ENCODE measurements at places on chromosomes 3 and 15.

DNA sequence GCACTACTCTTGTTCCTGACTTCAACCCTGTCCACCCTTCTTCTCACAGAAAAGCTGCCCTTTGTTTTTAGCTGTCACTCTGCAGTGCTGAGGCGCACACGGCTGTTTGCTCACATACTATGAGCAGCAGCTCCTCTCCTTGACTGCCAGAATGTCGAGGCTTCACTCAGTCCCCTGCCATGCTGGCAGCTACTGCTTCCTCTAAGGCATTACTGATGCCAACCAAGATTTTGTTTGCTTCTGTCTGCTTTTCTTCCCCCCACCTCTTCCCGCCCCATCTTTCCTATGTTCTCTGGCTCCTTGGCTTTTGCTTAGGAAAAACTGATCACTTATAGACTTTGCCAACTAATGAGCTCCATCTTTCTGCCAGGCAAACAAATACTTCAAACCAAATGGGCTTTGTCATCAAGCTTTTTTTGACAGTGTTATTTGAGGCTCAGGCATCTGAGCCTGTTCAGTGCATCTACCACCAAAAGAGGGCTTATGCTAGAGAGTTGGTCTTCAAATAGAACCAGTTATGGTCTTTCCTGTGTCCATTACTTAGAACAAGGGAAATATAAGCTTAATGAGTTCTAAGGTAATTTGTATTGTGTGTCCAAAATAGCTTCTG lies 81.0 kb downstream of the FBXL2 start:
- no peak for DNase-seq

GRCh38 chr3:159499031-159499793 lies 489.4 kb upstream of the IL12A start:
- DNase-seq: no peak

DNA sequence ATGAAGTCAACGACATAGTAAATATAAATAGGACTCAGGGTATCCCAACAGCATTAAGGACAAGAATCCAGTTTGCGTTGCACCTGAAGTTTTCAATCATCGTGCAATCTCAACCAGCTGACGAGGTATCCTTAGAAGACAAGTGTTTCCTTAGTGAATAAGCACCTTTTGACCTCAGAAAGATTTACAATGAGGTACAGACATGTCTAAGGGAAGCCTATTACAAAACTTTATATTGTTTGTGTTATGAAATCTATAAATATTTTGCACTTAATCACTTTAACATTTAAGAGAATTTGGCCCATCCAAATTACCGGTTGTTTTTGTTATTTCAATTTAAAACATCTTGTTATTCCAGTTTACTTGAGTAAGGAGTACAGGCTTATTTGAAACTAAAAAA lies 64.9 kb upstream of the PRICKLE2 start:
- no peak for DNase-seq

DNA sequence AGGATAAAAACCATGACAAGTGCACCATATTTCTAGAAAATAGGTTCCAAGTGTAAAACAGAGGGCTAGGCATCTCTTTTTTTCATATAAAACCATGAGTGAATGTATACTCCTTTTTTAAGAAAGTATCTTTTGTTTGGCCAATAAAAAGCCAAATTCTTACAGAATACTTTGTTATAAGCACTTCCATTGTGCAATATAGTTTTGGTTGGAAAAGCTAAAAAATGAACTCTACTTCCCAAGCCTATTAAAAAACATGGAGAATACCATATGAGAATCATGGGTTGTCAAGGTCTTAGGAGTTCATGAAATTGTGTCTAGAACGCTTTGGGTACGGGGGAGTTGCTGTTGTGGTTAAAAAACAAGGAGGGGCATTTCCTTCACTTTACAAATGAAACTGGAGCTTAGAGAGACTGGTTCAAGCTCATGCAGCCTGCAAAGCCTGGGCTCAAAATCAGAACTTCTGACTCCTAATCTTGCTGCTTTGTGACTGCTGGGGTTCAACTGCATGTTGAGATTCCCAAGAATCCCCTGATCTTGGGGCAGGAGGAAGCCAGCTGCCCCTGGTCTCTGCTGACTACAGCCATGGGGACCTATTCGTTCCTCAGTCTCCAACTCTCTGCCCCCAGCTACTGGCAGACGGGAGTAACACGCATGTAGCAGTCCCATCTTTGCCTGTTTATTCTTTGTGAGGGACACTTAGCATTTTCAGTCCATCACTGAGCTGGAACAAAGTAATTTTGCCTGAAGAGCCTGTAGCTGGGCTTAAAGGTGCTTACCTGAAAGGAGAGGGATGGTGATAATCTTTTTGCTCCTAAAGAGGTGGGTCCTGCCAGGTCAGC lies 229.1 kb downstream of the CHST2 start:
- DNase-seq: no peak

DNA sequence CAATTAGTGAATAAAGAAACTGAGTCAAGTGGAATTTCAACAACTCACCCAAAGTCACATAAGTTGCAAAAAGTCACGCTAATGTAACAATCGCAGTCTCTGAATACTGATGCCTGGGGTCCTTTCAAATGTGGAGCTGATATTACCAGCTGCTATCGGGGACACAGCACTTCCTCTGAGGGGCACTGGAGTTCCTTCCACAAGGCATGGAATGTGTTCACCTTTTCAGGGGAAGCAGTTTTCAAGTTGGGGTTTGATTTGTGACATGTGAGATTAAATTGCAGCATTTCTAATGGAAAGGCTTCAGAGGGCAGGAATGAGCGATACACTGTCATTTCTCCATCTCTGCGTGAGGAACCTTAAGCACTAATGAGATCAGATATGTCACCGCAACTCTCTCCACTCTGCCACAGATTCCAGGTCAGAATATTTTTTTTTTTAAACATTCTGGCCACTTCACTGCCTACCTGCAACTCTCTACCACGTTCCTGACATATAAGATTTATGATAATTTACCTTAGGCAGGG lies 807.2 kb upstream of the CFAP20DC start:
- no peak for DNase-seq

- DNase-seq: no peak
These were observed 7.1 kb downstream of the TJP1 start for GRCh38 chr15:29815000-29815710.

DNA sequence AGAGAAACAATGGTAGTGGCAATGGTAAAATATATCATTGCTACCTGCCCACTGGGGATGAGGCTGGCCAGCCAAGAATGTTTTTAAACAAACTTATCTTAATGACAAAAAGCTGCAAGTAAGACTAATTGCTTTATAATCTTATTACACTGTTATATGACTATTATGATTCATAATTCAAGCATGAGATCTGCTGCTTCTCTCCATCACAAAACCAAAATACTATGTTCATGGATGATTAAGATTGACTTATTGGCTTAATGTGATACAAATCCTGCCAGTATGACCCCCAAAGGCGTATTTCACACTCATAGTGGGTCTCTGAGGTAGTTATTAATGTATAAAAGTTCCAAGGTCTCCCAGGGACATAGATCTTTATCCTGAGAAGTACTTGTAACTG lies 52.6 kb downstream of the FBN1 start:
- no peak for DNase-seq

DNA sequence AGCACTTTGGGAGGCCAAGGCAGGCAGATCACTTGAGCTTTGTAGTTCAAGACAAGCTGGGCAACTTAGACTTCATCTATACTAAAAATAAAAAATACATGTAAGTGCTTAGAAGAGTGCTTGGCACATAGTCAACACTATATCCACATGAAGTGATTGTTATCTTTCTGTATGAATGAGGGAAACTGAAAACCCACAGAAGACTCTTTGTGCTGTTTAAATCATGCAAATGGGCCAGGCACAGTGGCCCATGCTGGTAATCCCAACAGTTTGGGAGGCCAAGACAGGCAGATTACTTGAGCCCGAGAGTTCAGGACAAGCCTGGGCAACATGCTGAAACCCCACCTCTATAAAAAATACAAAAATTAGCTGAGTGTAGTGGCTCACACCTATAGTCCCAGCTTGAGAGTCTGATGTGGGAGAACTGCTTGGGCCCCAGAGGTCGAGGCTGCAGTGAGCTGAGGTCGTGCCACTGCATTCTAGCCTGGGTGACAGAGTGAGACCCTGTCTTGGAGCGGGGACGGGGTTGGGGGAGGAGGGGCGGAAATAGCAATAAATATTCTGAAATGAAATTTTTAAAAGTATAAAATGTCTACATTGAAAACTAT lies 129.7 kb downstream of the NR2E3 start:
- DNase-seq: no peak

DNA sequence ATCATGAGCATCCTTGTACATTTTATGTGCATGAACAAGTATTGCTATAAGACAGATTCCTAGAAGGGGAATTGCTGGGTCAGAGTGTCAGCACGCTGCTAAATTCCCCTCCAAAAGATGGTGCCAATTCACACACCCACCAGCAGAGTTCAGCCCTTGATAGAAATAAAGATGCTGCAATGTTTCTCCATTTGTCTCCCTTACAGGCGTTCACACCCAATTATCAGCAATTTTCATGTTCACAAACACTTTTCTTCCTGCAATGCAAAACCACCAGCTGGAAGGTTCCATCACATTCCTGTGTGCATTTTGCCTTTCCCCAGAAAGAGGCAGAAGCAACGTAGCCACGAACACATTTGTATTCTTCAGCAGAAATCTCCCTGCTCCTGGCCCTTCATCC lies 3.3 kb upstream of the TAMM41 start:
- DNase-seq: no peak

- no peak for DNase-seq
These were observed 57.4 kb upstream of the TMEM158 start for GRCh38 chr3:45283471-45283870.

DNA sequence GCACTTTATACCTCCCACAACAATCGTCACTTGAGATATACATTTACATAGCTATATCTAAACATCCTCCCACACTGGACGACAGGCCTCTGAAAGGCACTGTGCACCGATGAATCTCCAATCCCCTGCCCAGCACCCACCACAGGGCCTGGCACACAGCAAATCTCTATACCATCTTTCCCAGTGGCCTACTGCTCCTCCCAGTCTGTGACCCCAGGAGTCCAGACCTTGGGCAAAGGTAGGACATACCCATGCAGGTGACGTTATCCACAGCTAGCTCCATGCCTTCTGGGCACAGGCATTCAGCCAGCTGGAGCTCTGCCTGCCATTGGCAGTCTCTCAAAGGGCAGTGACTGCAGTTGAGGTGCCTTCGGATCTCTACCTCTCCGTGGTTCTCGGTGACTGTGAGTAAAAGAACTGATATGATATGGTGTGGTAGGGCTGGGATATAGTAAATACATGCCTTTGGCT lies 5.8 kb downstream of the LTK start:
- DNase-seq: no peak

DNA sequence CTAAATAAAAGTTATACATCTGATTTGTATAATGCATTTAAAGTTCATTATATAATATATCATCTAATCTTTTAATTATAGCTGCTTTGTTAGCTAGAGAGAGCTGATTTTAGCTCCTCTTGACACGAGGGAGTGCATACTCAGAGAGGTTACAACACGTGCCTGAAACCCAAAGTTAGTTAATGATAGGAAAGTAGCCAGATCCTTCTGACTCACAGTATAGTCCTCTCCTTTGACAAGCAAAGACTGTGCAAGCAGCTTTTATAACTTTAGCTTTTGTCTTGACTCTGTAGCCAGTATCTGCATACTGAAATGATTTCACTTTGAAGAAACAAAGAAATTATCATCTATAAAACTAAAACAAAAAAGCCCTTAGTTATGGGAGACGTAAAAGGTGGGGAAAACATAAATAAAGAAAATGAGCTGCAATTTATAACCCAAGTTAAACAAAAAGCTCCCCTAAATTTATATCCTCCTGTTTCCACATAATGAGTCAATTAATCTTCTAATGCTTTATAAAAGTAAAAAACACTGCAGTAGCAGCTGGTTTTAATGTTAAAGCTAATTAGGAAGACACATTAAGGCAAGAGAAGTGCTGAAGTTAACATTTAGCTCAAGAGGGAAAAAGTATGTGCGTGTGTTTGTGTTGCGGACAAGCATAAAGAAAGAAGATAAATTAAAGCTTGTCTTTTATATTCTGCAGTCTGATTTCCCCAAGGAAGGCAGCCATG lies 13.1 kb downstream of the GABRR3 start:
- no peak for DNase-seq

- no peak for DNase-seq
These were observed 61.7 kb downstream of the KLF15 start for GRCh38 chr3:126295407-126295939.

DNA sequence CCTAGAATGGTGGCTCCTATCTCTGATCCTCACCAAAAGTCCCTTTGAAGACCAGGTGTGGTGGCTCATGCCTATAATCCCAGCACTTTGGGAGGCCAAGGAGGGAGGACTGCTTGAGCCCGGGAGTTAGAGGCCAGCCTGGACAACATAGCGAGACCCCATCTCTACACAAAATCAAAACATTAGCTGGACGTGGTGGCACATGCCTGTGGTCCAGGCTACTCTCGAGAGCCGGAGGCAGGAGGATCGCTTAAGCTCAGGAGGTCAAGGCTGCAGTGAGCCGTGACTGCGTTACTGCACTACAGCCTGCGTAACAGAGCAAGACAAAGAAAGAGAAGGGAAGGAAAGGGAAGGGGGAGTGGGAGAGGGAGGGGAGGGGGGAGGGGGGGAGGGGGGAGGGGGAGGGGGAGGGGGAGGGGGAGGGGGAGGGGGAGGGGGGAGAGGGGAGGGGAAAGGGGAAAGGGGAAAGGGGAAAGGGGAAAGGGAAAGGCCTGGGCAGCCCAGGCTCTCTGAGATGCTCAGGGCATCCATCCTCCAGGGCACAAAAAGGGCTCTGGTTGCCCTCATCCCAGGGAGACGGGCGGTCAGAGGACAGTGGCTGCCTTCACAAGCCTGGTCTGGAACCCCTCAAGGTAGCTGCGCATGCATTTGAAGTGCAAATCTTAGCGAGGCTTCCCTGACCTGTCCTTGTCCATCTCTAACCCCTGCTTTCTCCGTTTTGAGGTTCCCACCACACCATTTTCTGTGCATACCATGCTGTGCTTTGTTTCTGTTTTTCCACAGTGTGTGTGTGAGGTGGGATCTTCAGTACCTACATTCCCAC lies 76.1 kb downstream of the LDHAL6B start:
- DNase-seq: no peak

GRCh38 chr3:149623824-149624223 lies 34.0 kb downstream of the WWTR1 start:
- no peak for DNase-seq

- DNase-seq: no peak
These were observed 743.3 kb upstream of the BCHE start for GRCh38 chr3:166580561-166580960.

GRCh38 chr15:69119683-69120395 lies 40.6 kb upstream of the GLCE start:
- no peak for DNase-seq

DNA sequence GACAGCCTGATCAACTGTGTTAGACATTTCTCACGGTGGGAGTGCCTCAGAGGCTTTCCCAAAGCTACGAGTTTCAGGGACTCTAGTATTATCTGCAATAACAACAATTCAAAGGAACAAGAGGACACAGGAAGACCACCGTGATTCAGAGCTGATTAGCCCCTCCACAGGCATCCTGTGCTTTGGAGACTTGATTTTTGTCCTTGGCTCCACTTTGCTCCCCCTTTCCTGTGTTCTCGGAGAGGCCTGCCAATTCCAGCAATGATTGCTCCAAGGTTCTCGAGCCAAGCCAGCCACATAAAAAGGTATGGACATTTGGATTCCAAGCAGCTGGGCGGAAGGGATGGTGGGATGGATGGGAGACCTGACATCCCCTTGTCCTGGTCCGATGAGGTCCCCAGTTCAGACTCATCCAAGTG lies 14.3 kb downstream of the EHD4 start:
- no peak for DNase-seq

GRCh38 chr15:51262463-51262862 lies 75.9 kb downstream of the CYP19A1 start:
- DNase-seq: no peak

GRCh38 chr3:157065201-157065600 lies 94.7 kb downstream of the CCNL1 start:
- no peak for DNase-seq

- DNase-seq: no peak
These were observed 25.1 kb upstream of the FSIP1 start for GRCh38 chr15:39807791-39808190.

All from T1000 (cell line).